ENCODE measurements at places on chromosomes 5 and 9. TPM values are rescaled to one million over a fixed set of nuclear protein-coding genes. Genes with fewer than 3 reads are reported as not detected.

DNA sequence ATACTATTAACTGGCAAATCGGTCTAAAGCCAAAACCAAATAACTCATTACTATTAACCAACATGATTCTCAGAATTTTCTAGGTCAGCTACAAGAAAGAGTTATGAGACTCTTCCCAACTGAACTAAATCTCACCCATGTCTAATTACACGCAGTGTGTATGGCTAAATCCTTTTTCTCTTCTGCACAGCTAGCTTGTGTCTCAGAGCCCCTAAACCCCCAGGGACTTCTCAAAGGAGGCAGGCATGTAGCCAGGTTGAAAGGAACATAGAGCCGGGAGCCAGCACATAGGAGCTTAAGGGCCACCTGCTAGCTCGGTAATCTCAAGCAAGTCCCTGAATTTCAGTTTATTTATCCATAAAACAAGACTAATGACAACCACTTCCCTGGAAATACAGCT lies 2.2 kb upstream of the GZMK start:
- no peaks in the 10 kb centered on the region for H3K27me3 ChIP-seq
- H3K4me3 ChIP-seq: peak overlapping the region; percentile 16
- DNase-seq: no peak
- peaks cover 3% of the 10 kb centered on the region for H3K4me1 ChIP-seq
- no peak overlapping the region for H3K27ac ChIP-seq

GRCh38 chr9:14750821-14751220 lies 28.3 kb upstream of the CER1 start:
- H3K4me3 ChIP-seq: no peak overlapping the region
- no peaks in the 10 kb centered on the region for H3K27me3 ChIP-seq
- peaks cover 18% of the 10 kb centered on the region for H3K36me3 ChIP-seq

DNA sequence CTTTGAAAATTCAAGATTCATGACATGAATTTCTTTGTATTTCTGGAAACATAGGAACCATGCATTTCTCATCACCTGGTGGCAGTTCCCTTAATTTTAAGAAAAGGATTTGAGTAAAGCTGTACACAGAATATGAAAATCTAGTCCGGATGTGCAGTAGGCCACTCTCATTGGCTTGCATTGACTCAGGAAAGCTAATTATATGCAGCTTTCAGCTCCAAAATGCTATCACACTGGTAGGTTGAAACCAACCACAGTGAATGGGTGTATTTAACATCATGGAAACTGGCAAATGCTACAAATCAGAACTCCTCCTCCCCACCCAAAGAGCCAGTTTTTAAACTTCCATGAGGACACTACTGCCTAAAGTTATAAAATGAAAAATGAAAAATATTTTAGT lies 161.6 kb upstream of the FBXL17 start:
- H3K27me3 ChIP-seq: no peaks in the 10 kb centered on the region
- H3K4me3 ChIP-seq: no peak overlapping the region
- H3K27ac ChIP-seq: no peak overlapping the region

- H3K4me3 ChIP-seq: no peak overlapping the region
- no peak overlapping the region for H3K27ac ChIP-seq
- H3K4me1 ChIP-seq: no peaks in the 10 kb centered on the region
- H3K27me3 ChIP-seq: no peaks in the 10 kb centered on the region
- H3K36me3 ChIP-seq: no peaks in the 10 kb centered on the region
These were observed 112.3 kb downstream of the PCSK1 start for GRCh38 chr5:96320797-96321196.

DNA sequence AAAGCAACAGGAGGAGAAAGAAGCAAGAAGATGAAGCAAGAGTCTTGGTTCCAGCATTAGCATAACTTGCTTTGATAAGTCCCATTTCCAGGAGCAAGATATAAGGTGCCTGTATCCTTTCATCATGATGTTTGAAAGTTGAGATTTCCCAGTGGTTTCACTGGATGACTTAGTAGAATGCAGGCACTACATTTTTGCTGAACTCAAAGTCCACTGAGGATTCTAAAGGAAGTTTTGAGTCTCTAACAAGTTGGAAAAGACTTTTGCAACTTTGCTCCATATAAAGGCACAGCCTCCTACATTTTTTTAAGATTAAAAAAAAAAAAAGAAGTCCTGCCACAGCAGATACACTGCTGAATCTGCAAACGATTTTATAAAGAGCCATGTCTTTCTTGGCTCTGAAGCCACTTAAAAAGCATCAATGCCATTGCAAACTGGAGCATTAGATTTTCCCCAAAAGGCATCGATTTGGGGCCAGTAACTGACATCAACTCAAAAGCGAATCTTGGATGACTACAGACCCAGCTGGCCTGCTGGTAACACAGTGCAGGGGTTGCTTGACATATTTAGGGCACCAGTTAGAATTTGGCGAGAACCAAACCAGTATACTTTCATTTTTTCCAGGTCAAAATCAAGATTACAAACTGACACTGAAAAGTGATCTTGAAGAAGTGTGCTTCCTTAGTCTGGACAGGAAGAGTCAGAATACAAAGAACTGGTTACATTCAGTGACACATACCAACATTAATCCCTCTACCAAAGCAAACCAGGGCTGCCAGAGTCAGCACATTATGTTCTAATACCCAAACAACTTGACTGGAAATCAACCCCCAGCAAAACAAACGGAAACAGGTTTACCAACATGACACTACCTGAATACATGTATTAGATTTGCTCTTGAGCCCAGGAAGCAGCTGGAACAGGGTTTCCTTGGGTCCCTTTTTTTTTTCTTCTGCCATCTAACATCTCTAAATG lies 39.1 kb upstream of the KCNV2 start:
- H3K4me3 ChIP-seq: peak overlapping the region; percentile 50
- no peaks in the 10 kb centered on the region for H3K27me3 ChIP-seq
- no peaks in the 10 kb centered on the region for H3K36me3 ChIP-seq
- peak overlapping the region; percentile 21 for H3K27ac ChIP-seq

- H3K27ac ChIP-seq: no peak overlapping the region
- no peak overlapping the region for H3K4me3 ChIP-seq
- no peak for DNase-seq
- no peaks in the 10 kb centered on the region for H3K4me1 ChIP-seq
- no peaks in the 10 kb centered on the region for H3K36me3 ChIP-seq
- no peaks in the 10 kb centered on the region for H3K27me3 ChIP-seq
These were observed 473.2 kb downstream of the ENC1 start for GRCh38 chr5:74167206-74167929.

GRCh38 chr9:117286245-117286644 lies 128.6 kb downstream of the ASTN2 start:
- DNase-seq: no peak
- no peaks in the 10 kb centered on the region for H3K27me3 ChIP-seq
- peaks cover 6% of the 10 kb centered on the region for H3K4me1 ChIP-seq
- no peak overlapping the region for H3K27ac ChIP-seq

GRCh38 chr5:1525624-1526189 lies 1.9 kb upstream of the LPCAT1 start:
- H3K27ac ChIP-seq: no peak overlapping the region
- H3K4me1 ChIP-seq: peaks cover 16% of the 10 kb centered on the region
- H3K4me3 ChIP-seq: no peak overlapping the region
- no peaks in the 10 kb centered on the region for H3K27me3 ChIP-seq
- no peak for DNase-seq
- H3K36me3 ChIP-seq: no peaks in the 10 kb centered on the region

- peaks cover 31% of the 10 kb centered on the region for H3K4me1 ChIP-seq
- no peaks in the 10 kb centered on the region for H3K36me3 ChIP-seq
- H3K4me3 ChIP-seq: no peak overlapping the region
- DNase-seq: no peak
- no peaks in the 10 kb centered on the region for H3K27me3 ChIP-seq
These were observed 5.8 kb downstream of the DCANP1 start for GRCh38 chr5:135441350-135441831.

GRCh38 chr9:113221800-113222481 lies 597 bp downstream of the SLC31A1 start:
- no peaks in the 10 kb centered on the region for H3K27me3 ChIP-seq
- H3K27ac ChIP-seq: peak overlapping the region; percentile 70
- H3K4me1 ChIP-seq: peaks cover 36% of the 10 kb centered on the region

GRCh38 chr5:533955-534742 lies 9.9 kb upstream of the SLC9A3 start:
- no peak overlapping the region for H3K27ac ChIP-seq
- no peaks in the 10 kb centered on the region for H3K36me3 ChIP-seq
- H3K4me3 ChIP-seq: no peak overlapping the region
- no peak for DNase-seq
- no peaks in the 10 kb centered on the region for H3K27me3 ChIP-seq

DNA sequence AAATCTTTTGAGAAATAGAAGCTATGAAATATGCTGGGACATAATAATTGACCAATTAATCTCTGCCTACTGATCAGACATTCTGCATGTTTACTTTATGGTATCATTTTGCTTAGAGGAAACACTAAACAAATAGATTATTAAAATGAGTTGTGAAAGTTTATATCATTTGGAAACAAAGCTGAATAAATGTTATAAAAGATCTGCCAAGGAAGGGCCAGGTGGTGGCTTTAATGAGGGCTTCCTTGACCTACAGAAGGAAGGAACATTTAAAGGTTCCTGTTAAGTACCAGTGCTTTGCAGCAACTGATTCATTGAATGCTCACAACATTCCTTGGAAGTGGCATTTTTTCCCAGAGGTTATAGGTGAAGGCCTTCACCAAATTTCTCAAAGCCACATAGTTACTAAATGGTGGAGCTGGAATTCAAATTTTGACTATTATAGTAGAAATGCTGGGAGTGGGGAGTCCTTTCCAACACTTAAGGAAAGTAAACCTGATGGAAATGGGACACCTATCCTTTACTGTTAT lies 250.7 kb downstream of the GABRB2 start:
- no peaks in the 10 kb centered on the region for H3K27me3 ChIP-seq
- no peaks in the 10 kb centered on the region for H3K4me1 ChIP-seq
- no peak overlapping the region for H3K4me3 ChIP-seq
- no peak overlapping the region for H3K27ac ChIP-seq
- no peak for DNase-seq

Gene C9orf40
- 4.5 TPM for total RNA-seq

Gene OR2V2
- total RNA-seq: not detected

Gene MAP1B
- 1,045 TPM for total RNA-seq

All from thoracic aorta (tissue), 2 donors.